A172 (cell line): ENCODE measurements at places on chromosomes 3 and 15.

- DNase-seq = no peak
Measured at GRCh38 chr15:92012881-92013280, 159.4 kb downstream of the SLCO3A1 start.

DNA sequence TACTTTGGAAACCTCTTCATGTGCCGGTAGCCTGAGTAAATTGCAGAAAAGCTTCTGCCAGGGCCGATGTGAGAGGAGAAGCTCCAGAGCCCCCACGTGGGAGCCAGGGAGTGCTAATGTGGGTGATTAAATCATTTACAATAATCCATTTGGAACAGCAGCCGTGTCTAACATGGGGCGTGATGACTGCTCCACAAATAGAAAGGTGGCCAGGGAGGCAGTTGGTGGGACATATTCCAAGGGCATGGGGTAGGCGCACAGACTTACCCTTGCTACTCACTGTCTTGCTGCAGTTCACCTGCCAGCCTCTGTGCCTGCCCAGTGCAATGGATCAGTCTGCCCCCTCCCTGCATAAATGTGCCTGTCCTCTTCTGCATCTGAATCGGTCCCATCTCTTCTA, 39.3 kb upstream of the INSYN1 start:
- DNase-seq = no peak

GRCh38 chr3:155370198-155370597, 76.7 kb upstream of the STRIT1 start:
- no peak for DNase-seq

DNA sequence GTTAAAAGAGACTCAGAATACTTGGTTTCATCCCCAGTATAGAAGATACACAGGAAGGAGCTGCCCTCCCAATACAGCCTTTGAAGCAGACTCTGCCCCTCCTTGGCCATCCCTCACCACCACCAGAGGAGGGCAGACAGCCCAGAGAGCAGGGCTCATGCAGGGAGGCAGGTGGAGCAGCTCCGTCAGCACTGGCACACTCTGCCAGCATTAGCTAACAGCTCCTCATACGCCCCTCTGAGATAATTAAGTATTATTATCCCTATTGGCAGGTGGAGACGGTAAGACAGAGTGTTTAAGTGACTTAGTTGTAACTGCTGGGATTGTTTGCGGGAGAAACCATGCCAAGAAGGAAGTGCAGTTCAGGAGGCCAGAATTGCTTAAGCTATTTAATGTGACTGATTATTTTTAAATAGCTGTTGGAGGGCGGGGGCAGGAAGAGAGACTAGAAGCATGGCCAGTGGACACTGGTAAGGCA, 434.0 kb downstream of the EPHB1 start:
- no peak for DNase-seq

DNA sequence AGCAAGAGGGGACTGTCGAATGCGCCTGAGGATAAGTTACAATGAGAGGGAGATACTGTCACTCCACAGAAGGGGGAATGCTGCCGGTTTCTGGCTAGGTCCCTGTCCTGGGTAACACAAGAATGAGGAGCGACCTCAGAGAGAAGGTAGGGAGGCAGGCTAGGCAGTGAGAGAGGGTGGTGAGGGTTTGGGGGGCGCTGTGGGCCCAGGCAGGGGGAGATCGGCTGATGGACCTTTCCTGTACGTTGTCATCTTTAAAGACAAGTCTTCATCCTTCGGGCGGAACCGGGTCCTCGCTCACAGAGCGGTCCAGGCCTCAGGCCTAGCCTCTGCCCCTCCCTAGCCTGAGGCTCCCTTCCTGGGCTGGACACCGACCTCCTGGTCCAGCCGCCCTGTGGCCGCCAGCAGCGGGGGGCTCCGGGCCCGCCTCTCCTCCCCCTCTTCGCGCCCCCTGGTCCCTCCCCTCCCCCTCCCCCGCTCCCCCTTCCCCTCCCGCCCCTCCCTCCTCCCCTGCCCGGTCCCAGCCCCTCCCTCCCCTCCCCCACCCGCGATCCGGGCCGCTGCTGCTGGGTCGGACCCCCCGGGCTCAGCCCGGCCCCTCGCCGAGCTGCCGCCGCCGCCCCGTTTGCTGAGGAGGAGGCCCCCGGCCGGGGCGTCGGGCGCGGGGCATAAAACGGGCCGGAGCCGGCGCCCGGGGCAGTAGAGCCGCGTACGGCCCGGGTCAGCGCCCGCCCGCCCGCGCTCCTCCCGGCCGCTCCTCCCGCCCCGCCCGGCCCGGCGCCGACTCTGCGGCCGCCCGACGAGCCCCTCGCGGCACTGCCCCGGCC, at the start of gene CHRD:
TSS of gene CHRD (plus strand) at position 697 of the 827 bp plus-strand sequence. CDS start 265 bp downstream, outside the sequence.
- no peak for DNase-seq
